ENCODE measurements at places on chromosomes 4 and X.

DNA sequence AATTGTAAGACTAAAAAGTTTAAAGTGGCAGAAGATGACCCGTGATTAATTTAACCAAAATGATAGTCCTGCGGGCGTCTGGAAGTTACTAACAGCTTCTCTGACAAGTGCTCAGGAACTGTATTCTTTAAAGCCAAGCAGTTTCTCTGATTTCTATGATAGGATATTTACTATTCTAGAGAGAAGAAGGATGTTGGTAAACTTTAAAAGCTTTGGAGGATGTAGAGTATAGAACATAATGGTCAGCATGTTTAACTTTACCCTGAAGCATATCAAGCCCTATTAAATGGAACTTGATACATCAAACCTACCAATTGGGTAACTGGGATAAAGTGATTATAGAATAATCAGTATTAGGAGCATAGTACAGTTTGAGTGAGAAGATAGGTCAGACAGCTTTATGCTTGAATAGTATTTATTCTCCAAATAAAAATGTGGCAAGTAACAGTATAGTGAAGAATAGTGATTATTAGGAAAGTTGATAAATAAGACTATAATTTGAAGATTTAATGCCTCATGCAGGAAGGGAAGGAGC, 1.8 kb downstream of the STIM2 start:
- no peak for DNase-seq

- DNase-seq = no peak
Measured at GRCh38 chrX:2642146-2642545, 48.9 kb upstream of the CD99 start.

- no peak for DNase-seq
Measured at GRCh38 chr4:78956975-78957374, 17.7 kb upstream of the PAQR3 start.

- peak; percentile 64 for DNase-seq
Measured at GRCh38 chr4:122716825-122717448, 15.6 kb upstream of the BBS12 start.

GRCh38 chr4:7757501-7758471, 181.9 kb downstream of the AFAP1 start:
- no peak for DNase-seq

- peak; percentile 36 for DNase-seq
Measured at GRCh38 chr4:107736924-107737448, 17.0 kb upstream of the PAPSS1 start.

DNA sequence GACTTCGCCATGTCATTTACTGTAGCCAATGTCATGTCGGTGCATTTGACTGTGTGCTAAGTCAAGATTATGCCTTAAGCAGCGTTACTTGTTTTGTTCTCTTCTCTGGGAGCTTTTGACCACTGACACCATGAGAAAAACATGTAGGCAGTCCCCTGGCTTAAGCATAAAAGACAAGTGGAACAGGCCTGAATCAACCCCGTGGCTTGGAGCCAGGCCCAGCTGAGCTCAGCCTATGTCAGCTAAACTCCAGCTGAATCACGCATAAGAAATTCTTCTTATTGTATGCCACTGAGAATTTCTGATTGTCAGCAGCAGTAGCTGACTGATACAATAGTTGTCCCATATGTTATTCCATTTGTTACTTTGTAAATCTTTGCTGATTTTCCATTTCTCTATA, 261.9 kb downstream of the CBLL2 start:
- no peak for DNase-seq

DNA sequence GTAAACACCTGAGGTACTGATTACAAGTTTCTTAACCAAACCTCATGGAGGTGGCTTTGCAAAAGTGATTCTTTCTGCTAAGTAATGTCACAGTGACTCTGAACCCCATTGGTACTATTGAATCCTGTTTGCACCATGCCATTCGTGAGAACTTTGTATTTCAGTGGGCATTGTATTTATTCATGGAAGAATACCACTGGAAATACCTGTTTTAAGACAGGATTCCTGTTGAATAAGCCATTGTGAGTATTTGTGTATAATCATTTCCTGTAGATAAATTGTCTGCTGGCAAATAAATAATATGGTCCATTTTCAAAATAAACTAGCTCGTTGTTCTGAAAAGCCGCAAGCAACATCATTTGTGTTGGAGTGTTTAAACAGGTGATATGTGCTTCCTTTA, 136.4 kb upstream of the GUCY1A1 start:
- no peak for DNase-seq

- no peak for DNase-seq
Measured at GRCh38 chr4:121390335-121390734, 9.5 kb upstream of the QRFPR start.

- no peak for DNase-seq
Measured at GRCh38 chrX:3711331-3711917, 2.0 kb downstream of the PRKX start.

- no peak for DNase-seq
Measured at GRCh38 chr4:10315638-10316037, 141.6 kb downstream of the ZNF518B start.

GRCh38 chr4:86359944-86360478, at the start of gene MAPK10:
Gene MAPK10, minus strand, starts transcription at chr4:86360053.
- DNase-seq = peak; percentile 94
